ENCODE measurements at places on chromosomes 1 and 21. TPM values are rescaled to one million over a fixed set of nuclear protein-coding genes. Genes with fewer than 3 reads are reported as not detected.

DNA sequence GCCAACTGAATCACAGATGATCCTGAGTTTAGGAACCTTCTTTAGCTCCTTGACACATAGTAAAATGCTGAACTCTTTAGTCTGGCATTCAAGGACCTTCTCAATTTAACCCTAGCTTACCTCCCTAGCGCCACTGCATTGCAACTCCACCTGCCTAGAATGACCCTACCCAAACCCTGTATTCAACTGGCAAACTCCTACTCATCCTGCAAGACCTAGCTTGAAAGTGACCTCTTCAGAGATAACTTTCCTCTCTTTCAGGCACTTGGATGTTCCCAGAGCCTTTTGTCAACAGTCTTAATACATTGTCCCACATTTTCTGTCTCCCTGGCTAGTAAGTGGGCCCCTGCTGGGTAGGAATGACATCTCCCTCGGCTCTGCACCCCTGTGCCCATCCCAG lies 19.7 kb downstream of the TRIM62 start:
- DNase-seq = no peak

- no peak for DNase-seq
These were observed 47.3 kb downstream of the FAM78B start for GRCh38 chr1:166119471-166119965.

DNA sequence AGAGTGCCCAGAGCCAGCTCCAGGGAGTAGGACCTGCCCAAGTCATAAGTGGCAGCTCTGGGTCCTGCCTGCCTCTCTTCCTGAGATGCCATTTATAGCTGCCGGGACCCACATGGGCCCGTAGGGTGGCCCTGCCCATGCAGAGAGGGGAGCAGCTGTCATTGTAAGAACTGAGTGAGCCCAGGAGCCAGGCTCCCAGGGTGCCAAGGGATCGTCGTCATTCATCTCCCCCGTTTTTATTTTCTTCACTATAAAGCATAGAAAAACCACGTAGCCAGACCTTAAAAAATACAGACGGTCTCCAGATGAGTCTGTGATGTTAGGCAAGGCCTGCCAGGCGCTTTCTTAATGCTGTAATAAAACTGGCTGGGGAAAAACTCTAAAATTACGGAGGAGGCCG lies 90.7 kb downstream of the IGSF21 start:
- DNase-seq = no peak

DNA sequence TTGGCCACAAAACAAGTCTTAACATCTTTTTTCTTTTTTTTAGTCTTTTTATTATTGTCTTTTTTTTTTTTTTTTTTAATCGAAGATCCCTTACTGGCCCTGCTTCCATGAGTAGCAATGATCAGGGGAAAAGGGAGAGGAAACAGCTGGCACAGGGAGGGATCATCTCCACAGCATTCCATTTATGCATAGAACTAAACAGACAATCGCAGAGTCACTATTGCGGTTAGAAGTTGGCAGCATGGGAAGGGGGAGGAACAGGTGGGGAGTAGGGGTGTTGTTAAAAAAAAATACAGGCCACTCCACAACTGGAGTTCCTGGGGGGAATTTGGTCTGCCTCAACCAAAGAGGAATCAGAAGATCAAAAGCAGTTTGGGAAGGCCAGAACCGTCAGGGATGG lies 55.4 kb downstream of the C1orf185 start:
- DNase-seq = no peak

DNA sequence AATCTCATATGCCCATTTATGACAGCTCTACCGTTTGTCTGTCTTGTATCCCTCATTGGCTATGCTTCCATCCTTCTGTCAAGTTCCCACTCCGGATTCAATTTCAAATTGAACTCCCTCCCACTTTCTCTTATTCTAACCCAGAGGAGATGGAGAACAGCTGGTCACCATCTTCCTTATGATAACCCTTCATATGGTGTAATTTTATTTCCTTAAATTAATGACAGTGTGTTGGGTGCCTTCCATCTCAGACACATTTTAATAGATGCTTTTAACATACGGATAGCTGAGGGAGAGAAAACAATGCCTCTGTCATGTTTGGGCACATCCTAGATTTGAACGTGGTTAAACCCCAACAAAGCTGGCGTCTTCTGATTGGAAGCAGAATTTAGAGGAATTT lies 103.0 kb upstream of the PLXNA2 start:
- no peak for DNase-seq

DNA sequence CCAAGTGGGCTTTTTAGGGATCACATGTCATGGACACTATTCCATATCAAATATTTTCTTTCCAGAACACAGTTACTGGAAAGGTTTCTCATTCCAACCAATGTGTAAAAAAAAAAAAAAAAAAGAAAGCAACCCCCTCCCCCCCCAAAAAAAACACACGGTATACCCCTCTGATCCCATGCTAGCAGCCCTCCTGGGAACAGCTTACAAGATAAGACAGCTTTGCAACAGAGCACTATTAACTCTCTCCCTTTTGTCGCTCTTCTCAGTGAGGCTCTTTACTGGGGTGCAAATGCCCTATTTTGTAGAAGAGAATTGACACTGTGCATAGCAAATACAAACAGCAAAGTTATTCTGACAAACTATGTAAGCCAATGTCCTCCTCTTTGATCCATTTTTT lies 161.2 kb downstream of the NTMT2 start:
- no peak for DNase-seq

DNA sequence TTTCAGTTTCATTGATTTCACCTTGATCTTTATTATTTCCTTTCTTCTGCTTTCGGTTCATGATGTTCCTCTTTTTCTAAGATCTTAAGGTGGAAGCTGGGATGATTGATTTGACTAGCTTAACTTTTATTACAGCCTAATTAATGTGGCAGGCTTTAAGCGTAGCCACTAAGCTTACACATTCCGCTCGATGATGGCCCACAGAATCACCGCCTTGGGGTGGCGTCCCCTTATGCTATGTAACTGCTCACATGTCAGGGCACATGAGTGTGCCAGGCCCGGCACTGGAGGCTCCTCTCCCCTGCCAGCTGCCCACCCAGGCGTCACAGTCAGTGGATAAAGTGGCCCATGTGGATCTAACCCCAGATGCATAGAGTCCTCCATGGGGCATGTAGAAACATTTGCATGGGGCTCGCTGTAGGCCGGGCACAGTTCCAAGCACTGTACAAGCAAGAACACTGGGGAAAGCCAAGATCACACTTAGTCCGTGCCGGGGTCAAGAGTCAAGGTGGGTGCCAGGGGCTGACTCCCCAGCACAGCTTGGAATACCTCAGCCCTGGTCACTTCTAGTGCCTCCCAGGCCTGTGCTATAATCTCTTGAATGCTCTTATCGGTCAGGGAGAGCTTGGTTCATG lies 41.7 kb downstream of the PKNOX1 start:
- no peak for DNase-seq

DNA sequence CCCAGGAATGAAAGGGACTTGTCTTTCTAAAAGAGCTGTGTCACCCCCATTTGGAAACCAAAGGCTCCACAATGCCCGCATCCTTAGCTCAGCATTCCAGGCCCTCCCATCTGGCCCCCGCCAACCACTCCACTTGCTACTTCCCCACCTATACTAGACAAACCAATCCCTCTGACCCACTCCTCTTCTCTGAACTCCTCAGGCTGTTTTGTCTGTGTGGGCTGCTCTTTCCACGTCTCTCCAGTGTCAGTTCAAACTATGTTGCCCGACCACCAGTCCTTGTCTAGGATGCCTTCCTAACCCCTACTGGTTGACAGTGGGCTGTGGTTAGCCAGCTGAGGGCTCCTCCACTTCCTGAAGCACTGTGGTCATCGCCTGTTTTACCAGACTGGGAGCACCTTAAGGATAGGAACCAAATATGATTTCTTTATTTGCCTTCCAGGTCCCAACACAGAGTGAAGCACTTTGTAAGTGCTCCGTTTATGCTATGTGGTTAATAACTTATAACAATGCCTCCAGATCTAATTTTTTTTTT lies 8.1 kb upstream of the COA7 start:
- DNase-seq = no peak

DNA sequence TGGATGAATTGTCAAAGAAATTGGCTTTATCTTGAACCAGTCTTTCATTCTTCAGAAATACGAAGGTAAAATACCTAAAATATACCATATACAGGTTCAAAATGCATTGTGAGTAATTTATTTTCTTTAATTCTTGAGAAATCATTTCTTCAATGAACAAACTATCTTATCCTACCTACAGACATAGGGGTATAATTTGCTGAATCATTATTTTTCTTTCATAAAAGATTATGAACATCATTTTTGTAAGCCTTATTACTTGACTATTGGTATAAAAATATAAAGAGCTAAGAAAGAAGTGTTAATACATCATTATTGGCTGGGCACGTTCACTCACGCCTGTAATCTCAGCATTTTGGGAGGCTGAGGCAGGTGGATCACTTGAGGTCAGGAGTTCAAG lies 167.7 kb downstream of the DNAH14 start:
- DNase-seq = no peak

DNA sequence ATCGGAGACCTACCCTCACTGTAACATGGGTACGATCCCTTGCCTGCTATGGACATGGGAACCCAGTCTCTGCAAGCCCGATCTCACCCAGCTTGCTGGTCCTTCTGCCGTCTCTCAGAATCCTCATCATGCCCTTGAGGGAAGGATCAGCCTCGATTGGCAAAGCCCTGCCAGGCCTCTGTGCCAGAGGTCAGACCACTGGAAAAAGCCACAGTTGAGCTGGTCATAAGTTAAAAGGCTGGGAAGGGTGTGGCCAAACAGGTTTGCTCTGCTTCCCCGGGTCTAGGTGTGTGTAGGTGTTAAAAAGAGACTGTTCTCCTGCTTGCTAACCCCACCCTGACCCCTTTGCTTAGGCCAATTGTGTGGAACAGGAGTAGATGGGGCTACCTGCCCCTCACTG lies 19.5 kb upstream of the PADI3 start:
- DNase-seq = no peak

DNA sequence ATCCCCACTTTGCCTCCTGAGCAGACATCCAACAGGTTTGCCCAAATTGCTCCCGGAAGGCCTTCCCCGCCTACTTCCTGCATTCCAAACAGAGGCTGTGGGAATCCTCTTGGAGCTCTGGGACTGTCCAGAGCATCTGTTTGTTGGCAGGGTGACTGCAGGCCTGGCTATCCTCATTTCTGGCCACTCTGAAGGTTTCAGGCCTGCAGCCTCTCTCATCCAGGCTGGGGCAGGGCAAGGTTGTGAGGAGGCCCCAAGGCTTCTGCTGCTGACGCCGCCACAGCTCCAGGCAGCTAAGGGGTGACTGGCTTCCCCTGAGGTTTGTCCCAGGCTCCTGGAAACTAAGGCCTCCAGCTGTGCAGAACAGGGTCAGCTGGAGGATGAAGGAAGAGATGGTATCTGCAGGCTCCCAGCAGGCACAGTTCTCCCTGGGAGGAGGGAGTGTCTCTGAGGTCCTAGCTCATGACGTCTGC lies 11.3 kb downstream of the CDK18 start:
- no peak for DNase-seq

GRCh38 chr1:162228586-162228985 lies 148.1 kb downstream of the SPATA46 start:
- DNase-seq = no peak

DNA sequence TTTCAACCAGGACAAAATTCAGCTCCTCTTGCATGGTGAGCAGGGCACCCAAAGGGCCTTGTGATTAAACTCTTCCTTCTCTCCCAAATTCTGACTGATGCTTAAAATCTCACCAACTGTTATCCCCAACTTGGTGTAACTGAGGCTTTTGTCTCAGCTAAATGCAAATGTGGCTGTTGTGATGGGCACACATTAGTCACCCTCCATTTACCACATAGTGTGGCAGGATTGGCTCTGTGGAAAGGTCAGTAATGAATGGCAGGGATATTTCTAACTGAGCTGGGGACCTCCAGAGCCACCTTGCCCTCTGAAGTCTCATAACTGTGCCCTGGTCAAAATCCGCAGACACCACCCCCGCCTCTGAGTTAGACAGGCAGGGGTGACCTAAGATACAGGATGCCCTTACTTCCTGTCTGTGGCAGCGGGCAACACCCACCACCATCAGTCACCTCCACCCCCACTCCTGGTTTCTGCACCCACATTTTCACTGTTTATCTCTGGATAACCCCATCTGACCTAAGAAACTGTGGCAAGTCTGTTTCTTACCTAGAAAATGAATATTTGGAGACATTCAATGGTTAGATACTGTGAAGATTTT lies 25.4 kb upstream of the RGS16 start:
- no peak for DNase-seq

- no peak for DNase-seq
These were observed 233.9 kb upstream of the C1orf174 start for GRCh38 chr1:4133939-4134321.

- no peak for DNase-seq
These were observed 14.8 kb upstream of the PADI2 start for GRCh38 chr1:17134034-17134433.

GRCh38 chr1:36411674-36412648 lies 14.3 kb upstream of the LSM10 start:
- DNase-seq = no peak

DNA sequence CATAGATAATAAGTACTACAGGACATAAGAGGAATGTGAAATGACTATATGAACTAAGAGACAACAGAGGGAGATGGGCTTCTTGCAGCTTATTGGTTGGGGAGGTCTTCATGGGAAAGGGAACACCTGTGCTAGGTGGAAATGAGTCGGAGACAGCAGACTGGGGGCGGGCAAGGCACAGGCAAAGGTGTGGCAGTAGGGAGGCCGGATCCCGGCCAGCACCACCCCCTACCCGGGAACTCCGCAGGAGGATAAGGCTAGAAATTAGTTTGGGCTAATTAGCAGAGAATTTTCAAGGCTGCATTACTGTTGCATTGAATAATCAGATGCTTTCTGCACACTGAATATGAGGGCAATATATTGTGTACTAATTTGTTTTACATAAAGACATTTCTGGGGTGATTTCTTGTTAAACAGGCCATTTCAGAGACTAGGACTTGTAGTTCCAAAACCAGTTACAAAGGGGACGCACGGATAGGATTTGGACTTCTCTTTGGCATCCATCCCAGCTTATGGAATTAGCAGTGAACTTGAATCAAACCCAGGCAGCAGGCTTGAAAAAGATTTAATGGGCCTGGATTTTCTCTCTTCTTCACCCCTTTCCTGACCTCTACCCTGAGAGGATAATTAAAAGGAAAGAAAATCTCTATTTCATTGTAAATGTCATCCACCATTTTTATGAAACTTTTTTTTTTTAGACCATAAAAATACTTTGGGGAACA lies 2.2 kb upstream of the HUNK start:
- no peak for DNase-seq

- peak; percentile 75 for DNase-seq
These were observed 27.2 kb downstream of the IRF2BP2 start for GRCh38 chr1:234582681-234583301.

- peak; percentile 62 for DNase-seq
These were observed 69.9 kb downstream of the CACHD1 start for GRCh38 chr1:64539781-64540218.

- no peak for DNase-seq
These were observed 179.3 kb downstream of the KAZN start for GRCh38 chr1:14777516-14778506.

CLEC20A gene
- polyA plus RNA-seq = not detected

SH3BGR gene
- 44.2 TPM for polyA plus RNA-seq

PLCH2 gene
- 0.05 TPM for polyA plus RNA-seq

HRNR gene
- not detected for polyA plus RNA-seq

C8A gene
- not detected for polyA plus RNA-seq

DMBX1 gene
- not detected for polyA plus RNA-seq

MEGF6 gene
- polyA plus RNA-seq = 1.6 TPM

PROK1 gene
- 0.68 TPM for polyA plus RNA-seq

RORC gene
- polyA plus RNA-seq = 89.2 TPM
